ENCODE measurements at places on chromosomes 7 and 10.

DNA sequence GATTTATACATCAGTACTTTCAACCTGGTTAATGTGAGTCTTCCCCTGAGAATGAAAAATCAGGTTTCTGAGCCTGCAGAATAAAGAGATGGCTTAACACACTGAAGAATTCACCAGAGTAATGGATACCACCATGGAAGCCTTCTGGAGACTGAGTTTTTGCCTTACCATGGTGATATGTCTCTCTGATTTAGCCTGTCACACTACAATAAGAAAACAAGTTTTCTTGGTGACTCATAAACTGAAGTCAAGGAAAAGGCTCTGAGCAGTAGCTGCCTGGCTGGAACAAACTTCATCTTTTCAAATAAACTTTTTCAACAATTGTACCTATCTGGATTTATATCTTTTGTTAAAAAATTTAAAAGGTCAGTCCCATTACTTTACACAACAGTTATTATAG lies 229.0 kb downstream of the PRPF18 start:
- DNase-seq = no peak

GRCh38 chr10:102603946-102604345 lies 40.3 kb upstream of the TRIM8 start:
- DNase-seq = no peak

GRCh38 chr7:80600046-80600445 lies 38.4 kb upstream of the CD36 start:
- DNase-seq = no peak

DNA sequence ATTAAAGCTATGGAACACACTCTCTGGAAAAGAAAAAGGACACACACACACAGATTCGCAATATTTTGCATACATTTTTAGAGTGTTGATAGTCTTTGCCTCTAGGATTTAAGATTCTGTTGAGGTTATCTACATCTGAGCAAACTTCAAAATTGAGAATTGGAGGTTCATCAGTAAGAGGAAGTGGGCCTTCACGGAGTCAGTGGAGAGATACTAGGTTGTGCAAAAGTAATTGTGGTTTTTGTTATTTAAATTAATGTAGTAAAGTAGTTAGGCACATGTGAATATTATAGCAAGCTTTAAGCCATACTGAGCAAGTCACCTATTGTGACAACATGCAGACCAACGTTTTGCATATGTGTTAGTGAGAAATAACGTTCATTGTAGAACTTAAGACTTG lies 19.8 kb upstream of the NXPH1 start:
- DNase-seq = no peak

Measured in stimulated activated CD8-positive, alpha-beta memory T cell treated with anti-CD3 and anti-CD28 coated beads, Interleukin-15, amount 100 ng/mL, for 24 hours (primary cell).